ENCODE measurements at places on chromosomes 6 and 20.
A peak's percentile ranks its signal among the peaks of the same experiment; 100 is the strongest.

- DNase-seq: peak; percentile 33
Observed at GRCh38 chr6:36724514-36725390, 27.1 kb downstream of the RAB44 start.

DNA sequence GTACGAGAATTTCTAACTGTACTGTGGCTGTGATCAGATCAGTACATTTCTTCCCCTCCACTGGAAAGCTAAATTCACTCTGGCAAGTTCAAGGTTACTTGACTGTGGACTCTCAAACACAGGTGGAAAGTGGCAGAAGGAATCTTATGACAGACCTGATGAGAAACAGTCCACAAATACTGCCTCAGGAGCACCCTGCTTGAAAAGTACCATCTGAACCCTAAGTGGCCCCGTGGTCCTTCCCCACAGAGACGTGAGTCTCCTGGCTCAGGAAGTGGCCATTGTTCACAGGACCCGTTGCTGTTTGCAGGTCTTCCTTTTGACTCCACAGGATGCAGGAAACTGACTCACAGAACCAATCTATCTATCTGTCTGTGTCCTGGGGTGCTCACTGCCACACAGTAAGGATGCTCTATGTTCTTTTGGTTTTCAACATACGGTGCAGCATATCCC, 47.5 kb upstream of the NHSL1 start:
- no peak for DNase-seq

DNA sequence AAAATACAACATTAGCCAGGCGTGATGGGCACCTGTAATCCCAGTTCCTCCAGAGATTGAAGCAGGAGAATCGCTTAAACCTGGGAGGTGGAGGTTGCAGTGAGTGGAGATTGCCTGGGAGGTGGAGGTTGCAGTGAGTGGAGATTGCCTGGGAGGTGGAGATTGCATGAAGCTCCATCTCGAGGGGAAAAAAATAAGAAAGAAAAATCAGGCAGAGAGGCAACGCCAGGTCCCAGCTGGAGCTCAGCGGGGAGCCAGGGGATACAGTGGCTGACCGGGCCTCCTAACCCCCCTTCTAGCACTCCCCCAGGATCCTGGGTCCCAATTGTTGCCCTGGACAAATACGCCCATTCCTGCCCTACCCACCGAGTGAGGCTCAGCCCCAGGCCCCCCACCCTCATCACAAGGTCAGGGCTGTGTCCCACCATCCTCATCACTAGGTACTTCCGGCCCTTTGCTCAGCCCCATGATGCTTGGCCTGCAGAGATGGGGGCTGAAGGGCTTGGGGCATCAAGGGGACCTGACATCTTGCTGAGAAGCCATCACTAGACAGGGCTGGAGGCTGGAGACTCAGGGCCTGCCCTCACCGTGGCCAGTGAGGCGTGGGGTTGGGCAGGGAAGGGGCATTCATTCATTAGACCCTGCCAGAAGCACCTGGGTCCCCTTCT, 1.9 kb downstream of the OGFR start:
- no peak for DNase-seq

DNA sequence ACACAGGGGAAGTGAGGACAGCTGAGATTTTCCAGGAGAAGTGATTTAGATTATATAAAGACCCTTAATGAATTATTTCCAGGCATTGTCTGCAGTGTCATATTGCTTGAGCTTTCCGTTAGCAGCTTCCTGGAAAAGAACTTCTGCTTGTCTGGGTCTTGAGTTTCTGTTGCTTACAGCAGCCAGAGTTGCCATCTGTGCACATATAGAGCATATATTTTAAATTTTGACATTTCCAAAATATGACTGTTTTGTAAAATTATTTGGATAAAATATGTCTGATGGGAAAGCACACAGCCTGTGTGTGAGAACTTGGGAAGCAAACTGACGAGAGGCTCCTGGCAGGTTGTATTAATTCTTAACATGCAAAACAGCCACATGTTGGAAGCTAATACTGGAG, 21.0 kb upstream of the NKX2-2 start:
- no peak for DNase-seq

GRCh38 chr6:79038061-79038460, 40.0 kb downstream of the PHIP start:
- DNase-seq: no peak

DNA sequence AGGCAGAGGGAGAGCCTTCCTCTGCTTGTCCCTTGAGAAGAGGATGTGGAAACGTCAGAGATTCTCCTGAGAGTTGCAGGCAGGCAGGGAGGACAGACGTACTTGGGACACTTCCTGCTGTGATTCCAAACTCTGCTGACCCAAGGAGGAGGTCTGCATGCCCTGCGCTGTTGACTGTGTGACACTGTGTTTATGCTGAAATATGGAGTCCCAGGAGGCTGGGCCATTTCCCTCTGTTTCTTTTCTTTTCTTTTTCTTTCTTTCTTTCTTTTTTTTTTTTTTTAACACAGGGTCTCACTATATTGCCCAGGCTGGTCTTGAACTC, 63.5 kb upstream of the BHLHE23 start:
- no peak for DNase-seq

Data from foreskin melanocyte (primary cell).